ENCODE measurements at places on chromosomes 11 and 22.

DNA sequence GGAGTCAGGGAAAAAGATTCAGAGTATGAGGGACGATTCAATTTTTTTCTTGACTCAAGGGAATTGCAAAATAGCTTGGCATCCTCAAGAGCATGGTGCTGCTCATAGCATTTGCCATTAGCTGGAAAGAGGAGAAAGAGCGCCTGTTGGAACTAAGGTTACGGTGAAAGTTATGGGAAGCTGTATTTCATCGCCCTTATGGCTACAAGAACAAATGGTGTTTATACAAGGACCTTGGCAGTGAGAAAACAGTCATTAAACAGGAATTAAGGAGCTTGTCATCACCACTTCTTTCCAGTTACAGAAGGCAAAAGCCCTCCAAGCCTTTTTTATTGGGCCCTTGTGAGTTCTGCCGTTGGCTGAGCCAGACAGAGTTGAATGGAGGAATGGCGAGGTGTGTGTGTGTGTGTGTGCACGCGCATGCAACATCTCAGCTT is 74.2 kb downstream of the ALX4 start:
- no peak for DNase-seq

DNA sequence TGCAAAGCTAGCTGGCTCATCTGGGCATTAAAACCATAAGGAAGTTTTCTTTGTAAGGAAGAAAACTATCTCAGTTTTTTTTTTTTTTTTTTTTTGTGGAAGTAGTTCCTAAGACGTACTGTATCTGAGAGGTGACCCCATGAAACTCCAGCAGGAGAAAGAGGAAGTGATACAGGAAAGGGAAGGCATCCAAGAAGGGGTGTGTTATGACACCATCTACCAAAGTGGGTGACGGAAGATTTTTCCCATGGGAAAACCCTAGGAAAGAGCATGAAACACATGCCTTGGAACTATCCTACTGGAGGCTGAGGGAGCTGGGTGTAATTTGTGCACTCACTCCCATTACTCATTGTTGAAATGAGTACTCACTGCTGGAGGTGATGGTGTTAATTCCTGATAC is 63.8 kb upstream of the ARHGAP20 start:
- no peak for DNase-seq

DNA sequence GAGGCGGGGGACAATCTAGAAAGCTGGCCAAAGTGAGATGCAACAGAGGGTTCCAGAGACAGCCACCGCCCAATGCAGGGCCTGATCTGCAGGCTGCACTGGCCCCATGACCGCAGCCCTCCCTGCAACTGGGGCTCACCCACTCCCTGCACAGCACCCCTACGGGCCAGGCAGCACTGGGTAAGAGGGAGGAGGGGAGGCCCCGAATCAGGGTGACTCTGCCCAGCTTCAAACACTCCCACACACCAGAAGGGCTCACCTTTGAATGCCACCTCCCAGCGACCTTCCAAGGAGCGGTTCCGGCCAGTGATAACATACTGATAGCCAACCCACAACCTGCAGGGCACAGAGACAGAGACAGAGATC is 59.3 kb downstream of the DGCR2 start:
- DNase-seq, result no peak

- DNase-seq, result no peak
Measured at GRCh38 chr22:48704335-48704734, 1123.3 kb downstream of the BRD1 start.

DNA sequence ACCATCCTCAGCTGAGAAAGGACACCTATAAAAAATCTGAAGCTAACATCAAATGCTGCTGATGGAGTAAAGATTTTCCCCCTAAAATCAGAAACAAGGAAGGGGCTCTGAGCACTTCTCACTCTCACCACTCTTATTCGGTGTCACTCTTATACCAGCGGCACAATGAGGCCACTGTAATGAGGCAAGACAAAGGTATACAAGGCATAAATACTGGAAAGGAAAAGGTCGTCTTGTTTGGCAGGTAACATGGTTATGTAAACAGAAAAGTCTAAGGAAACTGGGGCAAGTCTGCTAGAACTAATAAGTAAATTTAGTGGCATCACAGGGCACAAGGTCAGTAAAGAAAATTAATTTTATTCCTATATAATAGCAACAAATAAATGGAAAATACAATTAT is 8.1 kb upstream of the MOB2 start:
- DNase-seq, result no peak

GRCh38 chr11:109970516-109971183 is 122.5 kb upstream of the ZC3H12C start:
- no peak for DNase-seq

DNA sequence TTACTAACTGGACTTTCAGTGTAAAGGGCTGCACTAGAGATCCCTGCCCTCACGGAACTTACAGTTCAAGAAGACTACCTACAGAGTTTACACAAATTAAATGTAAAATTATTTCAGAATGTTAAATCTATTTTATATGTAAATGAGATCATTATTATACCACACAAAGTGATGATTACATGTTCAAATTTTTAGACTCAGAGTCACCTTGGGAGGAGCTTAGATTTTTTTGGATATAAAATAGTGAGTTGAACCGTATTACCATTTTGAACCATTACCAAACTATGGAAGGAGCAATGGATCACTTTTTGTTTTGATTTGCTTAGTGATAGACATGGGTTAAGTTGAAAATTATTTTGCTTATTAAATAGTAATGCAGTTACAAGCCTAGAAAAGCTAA is 1.6 kb downstream of the IPO7 start:
- no peak for DNase-seq

DNA sequence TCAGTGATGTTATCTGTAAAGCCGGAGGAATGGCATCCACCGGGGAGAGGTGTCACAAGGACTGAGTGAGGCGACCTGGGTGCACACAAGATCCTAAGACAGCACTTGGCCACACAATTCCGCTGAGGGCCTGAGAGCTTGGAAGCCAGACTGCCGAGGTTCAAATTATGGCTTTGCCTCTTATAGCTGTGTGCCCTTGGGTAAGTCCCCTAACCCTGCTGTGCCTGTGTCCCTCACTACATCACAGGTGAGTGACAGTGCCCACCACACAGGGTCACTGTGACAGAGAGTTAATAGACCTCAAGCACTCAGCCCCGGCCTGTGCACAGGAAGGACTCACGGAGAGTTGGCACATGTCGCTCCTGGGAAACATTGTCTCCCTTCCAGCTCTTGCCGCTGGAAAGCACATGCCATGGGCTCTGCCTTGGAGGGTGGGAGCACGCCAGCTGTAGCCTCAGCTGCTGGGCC is 592 bp downstream of the RHOD start:
- DNase-seq, result no peak

GRCh38 chr22:47320560-47320959 is 558.1 kb downstream of the TBC1D22A start:
- no peak for DNase-seq

DNA sequence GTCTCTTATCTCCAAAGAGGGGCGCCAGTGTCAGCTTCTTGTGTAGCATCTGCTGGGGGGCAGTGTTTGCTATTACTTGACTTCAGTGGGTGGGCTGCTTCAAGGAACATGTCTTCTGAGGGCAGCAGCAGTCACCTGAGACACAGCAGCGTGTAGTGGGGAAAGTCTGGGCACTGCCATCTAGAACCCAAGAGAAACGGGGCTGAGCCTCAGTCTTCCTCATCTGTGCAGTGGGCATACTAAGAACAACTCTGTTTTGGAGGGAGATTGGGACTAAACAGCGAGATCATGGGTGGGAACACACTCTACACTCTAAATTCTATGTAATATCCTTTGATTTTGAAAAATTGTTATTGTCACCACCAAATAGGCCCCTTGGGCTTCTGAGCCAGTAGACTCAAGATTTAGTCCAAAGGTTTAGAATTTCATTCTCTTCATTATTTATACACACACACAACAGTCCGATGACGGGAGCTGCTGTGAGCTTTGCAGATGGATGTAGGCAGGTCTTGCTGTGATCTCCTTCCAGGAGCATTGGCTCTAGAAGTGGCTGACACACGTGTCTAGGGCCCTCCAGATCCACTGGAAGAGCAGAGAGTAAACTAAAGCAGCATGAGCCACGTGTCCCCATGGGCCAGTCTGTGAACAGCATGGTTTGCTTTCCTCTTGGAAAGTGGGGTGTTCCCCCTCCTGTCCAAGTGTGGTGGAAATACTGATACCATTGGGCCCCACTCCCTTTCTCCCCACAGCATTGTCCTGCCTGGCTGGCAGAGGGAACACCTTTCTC is 51.8 kb downstream of the TRAF6 start:
- no peak for DNase-seq

- DNase-seq, result no peak
Measured at GRCh38 chr11:47941907-47942558, 38.3 kb upstream of the PTPRJ start.

- DNase-seq, result no peak
Measured at GRCh38 chr11:122167100-122167499, 51.1 kb upstream of the BLID start.

- no peak for DNase-seq
Measured at GRCh38 chr22:37739611-37740049, 42.8 kb downstream of the TRIOBP start.

GRCh38 chr22:45554040-45554406 is 51.3 kb downstream of the FBLN1 start:
- DNase-seq, result no peak

- no peak for DNase-seq
Measured at GRCh38 chr22:48943567-48944432, 883.9 kb downstream of the BRD1 start.

- no peak for DNase-seq
Measured at GRCh38 chr11:122418032-122418431, 237.5 kb upstream of the UBASH3B start.

DNA sequence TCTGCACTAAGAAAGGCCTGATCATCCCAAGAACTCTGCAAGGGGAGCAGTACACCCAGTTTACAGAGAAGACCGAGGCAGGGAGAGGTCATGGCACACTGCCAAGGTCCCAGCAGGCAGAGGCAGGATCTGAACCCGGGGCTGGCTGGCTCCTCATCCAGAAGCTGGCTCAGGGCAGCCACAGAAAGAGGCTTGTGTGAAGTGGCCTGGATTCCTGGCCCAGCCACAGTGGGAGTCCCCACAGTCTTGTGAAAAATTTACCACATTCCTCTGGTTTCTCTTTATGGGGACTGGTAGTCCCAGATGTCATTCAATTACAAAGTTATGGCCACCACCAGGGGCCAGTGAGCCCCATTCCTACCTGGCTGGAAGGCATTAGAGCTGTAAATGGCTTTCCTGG is 440.5 kb downstream of the MIAT start:
- no peak for DNase-seq

- no peak for DNase-seq
Measured at GRCh38 chr11:35042913-35043312, 96.1 kb upstream of the CD44 start.

GRCh38 chr22:46661221-46661851 is 41.1 kb downstream of the GRAMD4 start:
- DNase-seq, result no peak

DNA sequence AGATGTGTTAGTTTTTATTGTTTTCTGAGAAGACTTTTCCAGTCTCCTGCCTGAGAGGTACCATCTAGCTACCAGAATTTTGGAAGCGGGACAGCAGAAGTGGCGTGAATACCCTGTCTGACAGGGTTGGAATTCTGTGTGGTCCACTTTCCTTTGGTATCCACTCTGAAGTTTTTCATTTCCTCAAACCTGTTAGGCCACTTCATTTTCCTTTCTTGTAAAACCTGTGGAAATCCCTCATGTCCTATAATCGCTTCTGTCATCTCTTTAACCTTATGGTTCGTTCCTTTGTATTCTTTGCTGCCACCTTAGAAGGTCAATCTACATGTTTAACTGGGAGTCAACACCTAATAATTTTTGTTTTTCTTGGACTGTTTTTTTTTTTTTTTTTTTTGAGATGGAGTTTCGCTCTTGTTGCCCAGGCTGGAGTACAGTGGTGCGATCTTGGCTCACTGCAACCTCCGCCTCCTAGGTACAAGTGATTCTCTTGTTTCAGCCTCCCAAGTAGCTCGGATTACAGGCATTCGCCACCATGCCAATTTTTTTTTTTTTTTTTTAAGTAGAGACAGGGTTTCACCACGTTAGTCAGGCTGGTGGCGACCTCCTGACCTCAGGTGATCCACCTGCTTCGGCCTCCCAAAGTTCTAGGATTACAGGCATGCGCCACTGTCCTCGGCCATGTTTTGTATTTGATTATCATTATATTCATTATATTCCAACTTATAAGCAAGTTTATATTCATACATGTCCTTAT is 7.1 kb downstream of the SFI1 start:
- DNase-seq, result no peak

DNA sequence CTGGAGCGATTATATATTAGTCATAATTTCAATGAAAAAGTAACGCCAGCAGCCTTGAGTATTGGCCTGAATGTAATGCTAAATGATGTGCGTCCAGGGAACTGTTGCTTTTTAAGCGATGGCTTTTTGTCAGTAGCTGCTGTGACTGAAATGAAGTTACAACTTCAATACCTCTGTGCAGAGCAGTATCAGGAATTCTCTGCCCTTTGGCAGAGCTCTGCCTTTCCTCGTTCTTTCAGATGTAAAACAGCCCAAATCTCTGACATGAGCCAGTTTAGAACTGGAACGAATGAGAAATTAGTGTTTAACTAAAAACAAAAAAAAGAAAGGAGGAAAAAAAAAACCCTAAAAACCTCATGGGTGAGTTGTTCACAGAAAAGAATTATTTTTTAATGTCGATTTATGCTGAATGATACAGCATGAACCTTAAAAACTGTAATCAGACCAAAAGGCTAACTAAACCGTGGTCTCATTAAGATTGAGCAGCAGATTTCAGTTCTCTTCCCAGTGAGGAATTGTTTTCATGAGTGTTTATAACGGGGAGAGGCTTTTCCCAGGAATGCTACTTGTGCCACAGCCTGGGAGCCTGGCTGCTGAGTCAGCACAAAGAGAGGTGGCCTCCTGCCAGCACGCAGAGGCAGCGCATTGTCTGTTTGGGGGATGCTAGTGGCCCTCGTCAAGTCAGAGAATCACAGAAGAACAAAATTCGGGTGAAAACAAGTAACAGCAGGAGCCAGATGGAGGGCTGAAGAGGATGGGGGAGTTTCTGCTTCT is 146.2 kb upstream of the RASSF10 start:
- no peak for DNase-seq

DNA sequence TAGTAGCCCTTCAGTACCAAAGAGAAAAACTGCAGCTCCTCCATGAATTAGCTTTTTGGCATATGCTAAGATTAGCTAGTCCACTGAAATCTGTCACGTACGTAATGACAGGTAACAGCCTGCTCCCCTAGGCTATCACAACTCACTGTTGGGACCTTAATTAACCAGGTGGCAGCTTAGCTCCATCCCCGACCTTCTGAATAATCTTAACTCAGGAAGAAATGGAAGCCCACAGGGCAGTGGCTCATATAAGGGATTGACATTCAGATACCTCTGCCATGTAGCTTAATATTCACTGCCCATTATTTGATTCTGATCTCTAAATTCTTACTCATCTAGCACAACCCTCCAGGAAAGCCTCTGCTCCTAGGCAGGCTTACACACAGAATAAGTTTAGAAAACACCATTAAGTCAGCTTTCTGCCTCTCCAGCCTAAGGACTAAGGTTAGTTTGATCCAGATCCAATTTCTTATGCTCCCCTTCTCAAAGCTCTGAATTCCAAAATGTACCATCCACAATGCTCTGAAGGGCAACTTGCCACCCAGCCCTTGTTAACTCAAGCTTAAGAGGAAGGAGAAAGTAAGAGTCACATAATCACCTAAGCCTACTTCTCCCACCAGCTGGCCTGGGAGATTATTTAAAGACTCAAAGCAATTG is 5.0 kb downstream of the HSPA8 start:
- no peak for DNase-seq
